ENCODE measurements at places on chromosomes 2 and 18.

- peak; percentile 68 for DNase-seq
These were observed 3.5 kb downstream of the ZCCHC2 start for GRCh38 chr18:62526098-62527025.

DNA sequence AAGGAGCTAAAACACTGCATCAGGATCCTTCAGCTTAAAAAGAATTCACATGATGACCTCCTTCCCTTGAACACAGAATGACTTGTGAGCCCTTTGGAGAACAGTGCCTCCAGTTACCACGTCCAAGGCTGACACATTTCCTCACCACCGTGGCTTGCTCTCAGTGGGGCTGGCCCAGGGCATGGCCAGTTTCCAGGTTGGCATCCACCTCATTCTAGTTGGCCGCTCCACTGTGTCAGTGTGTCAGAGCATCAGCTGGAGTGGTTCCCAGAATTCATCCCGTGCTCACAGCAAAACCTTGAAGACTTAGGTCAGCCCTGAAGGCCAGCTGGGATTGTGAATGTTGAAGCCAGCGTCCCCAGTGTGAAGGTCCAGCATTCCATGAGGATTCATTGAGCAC, 158.5 kb downstream of the INSIG2 start:
- no peak for DNase-seq

DNA sequence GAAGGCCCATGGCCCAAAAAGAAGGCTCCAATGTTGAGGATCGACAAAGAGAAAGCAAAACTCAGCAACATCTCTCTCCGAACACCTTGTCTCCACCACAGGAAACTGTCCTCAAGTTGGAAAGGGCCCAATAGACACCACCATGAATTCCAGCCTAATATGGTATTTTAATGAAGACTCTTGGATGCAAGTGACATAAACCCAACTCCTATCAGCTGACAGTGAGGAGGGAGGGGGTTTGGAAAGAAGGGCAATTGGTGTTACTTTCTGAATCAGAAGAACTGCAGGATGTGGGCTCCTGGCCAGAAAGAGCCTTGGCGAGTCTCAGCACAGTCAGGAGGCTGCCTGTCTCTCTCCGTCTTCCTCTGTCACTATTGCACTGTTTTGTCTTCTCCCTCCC, 40.3 kb upstream of the SIGLEC15 start:
- DNase-seq = no peak

DNA sequence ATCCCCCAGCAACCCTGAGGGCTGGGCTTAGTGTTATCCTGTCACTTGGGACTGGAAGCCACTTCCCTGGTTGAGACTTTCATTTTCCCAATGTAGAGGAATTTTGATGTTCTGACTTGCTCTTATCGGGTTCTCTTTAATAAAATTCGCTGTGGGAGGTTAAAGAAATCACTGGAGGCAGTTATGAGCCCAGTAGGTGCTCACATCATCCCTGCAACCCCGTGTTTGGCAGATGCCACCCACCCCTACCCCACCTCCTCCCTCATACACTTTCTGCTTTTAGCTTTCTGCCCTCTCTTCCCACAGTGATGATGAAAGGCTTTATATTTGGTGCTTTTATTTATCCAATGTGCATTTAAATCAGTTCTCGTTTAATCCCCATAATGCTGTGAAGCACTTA, 106.6 kb downstream of the MAPK4 start:
- DNase-seq = no peak

DNA sequence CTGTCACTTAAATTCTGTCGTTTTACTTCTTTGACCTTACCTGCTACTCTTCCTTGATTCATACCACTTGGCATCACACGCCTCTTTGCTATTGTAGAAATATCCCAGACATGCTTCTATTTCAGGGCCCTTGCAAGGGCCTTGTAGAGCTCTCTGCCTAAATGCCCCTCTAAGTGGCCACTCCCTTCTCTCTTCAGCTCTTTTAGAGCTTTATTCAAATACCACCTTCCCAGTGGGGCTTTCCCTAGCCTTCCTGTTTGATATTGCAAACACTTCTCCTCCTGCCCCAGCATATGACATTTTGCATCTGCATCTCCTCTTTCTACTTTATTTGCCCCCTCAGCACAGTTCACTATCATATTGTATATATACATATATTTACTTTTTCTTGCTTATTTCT, 54.0 kb downstream of the PELI1 start:
- DNase-seq = no peak

DNA sequence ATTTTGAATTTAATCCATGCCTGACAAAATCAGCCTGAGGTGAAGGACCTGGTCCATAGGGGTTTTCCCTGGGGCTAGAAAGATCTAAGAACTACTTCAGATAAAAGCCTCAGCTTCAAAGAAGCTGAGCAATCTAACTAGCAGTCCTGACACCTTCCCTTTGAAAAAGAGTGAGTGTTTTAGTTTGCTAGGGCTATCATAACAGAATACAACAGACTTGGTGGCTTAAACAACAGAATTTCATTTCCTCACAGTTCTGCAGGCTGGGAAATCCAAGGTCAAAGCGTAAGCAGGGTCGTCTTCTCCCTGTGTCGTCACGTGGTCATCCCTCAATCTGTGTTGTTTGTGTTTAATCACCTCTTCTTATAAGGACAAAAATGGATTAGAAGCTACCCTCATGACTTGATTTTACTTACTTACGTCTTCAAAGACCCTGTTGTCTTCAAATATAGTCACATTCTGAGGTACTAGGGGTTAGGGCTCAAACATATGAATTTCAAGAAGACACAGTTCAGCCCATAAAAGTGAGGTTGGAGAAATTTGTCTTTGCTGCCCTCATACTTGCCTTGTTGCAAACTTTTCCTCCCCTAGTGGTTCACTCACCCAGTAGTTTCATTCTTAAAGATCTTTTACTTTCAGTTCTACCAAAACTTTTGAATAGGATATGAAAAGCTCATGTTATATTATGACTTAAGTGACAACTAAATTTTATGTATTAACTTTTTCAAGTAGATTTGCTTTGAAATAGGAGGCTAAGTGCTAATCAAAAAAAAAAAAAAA, 673.8 kb downstream of the ARHGAP15 start:
- DNase-seq = no peak

- no peak for DNase-seq
These were observed 161.8 kb downstream of the DLGAP1 start for GRCh38 chr18:4293337-4293736.

DNA sequence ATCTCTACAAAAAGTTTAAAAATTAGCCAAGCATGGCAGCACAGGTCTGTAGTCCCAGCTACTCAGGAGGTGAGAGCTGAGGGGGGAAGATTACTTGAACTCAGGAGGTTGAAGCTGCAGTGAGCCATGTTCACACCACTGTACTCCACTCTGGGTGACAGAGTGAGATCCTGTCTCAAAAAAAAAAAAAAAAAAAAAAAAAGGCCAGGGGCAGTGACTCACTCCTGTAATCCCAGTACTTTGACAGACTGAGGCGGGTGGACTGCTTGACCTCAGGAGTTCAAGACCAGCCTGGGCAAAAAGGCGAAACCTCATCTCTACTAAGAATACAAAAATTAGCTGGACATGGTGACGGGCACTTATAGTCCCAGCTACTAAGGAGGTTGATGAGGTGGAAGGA, 37.0 kb downstream of the PUM2 start:
- no peak for DNase-seq

DNA sequence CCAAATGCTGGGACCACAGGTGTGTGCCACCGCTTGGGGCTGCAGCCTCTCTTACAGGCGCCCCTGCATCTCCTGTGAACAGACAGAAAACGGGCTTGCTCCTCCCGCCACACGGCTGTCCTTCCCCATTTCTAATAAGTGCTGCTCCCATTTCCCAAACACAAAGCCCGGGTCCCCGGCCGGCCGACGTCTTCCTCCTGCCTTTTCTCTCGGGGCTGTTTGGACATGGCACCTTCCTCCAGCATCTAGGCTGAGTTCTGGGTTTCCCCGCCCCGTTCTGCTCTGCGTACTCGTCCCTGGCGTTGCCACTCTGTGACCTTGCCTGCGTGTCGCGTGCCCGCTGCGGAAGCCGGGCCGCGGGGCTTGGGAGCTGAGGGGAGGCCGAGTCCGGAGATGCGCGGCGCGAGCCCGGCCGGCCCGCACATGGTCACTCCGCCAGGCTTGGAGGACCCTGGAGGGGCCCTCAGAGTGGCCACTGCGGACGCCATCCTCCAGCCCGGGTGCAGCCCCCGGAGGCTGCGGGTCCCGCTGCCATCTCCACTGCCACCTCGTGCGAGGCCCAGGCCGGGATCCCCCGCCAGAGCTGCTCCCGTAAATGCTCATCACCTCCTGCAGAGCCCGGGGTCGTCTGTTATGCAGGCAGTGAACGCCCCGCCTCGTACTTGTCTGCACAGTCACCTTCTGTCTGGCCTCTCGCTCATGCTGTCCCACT, 26.3 kb downstream of the PRELID3A start:
- DNase-seq = no peak

Measured in retinal pigment epithelial cell (primary cell).